ENCODE measurements at places on chromosomes 6 and 20. TPM values are rescaled to one million over a fixed set of nuclear protein-coding genes. Genes with fewer than 3 reads are reported as not detected.

The EPM2A gene
- 17.1 TPM for polyA plus RNA-seq

The PPP1R3D gene
- 2.3 TPM for polyA plus RNA-seq

The SIRPB1 gene
- 2.0 TPM for polyA plus RNA-seq

The SLC17A1 gene
- polyA plus RNA-seq: not detected

The UNC5CL gene
- 0.48 TPM for polyA plus RNA-seq

The MYH7B gene
- polyA plus RNA-seq: 0.84 TPM

- no peak for DNase-seq
- H3K4me1 ChIP-seq: no peaks in the 10 kb centered on the region
- H3K27me3 ChIP-seq: no peaks in the 10 kb centered on the region
- no peak overlapping the region for H3K4me3 ChIP-seq
- no peaks in the 10 kb centered on the region for H3K36me3 ChIP-seq
- no peak overlapping the region for H3K27ac ChIP-seq
Measured at GRCh38 chr6:52074155-52074554, 13.3 kb downstream of the PKHD1 start.

DNA sequence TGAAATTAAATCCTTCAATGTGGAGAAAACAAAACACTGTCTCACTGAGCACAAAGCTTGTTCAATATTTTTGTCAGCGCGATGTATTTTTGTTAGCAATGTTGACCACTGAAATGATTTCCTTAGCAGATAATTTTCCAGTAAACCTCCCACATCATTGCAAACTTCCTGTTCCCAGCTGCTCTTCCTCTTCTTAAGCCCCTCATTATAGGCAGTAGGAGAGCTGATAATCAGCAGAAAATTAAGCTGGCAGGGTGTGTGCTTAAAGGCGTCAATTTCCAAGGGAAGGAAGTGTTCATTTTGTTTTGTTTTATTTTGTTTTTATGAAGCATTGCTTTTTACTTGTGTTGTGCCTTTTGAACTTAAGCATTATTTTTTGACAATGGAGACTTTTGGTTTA is 29.1 kb upstream of the TMEM14A start:
- peaks cover 34% of the 10 kb centered on the region for H3K27me3 ChIP-seq
- H3K27ac ChIP-seq: no peak overlapping the region
- no peaks in the 10 kb centered on the region for H3K36me3 ChIP-seq
- no peak for DNase-seq
- H3K4me1 ChIP-seq: no peaks in the 10 kb centered on the region

- no peaks in the 10 kb centered on the region for H3K27me3 ChIP-seq
- H3K4me3 ChIP-seq: no peak overlapping the region
- H3K36me3 ChIP-seq: no peaks in the 10 kb centered on the region
- H3K27ac ChIP-seq: no peak overlapping the region
Measured at GRCh38 chr6:157706883-157707282, 116.2 kb upstream of the SNX9 start.

DNA sequence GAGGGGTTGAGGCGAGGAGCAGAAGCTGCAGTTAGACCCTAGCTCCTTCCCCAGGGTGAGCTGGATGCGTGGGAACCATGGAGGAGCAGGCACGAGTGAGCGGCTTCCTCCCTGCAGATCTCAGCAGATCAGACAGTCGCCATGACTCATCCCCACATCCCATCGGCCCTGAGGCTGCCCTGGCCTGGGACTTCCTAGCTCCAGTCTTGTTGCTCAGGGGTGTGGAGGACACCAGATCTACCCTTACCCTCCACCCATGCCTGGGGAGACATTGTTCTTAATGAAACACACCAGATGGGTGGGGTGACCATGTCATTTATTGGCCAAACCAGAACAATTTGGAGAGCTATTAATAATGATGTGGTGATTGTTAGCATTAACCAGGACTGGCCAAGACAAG is 36.3 kb upstream of the TGM2 start:
- H3K4me3 ChIP-seq: no peak overlapping the region
- DNase-seq: no peak
- H3K36me3 ChIP-seq: no peaks in the 10 kb centered on the region
- H3K27me3 ChIP-seq: peaks cover 20% of the 10 kb centered on the region
- H3K4me1 ChIP-seq: no peaks in the 10 kb centered on the region

- H3K27me3 ChIP-seq: peaks cover 14% of the 10 kb centered on the region
- H3K27ac ChIP-seq: no peak overlapping the region
- no peak overlapping the region for H3K4me3 ChIP-seq
- no peaks in the 10 kb centered on the region for H3K4me1 ChIP-seq
- DNase-seq: no peak
- H3K36me3 ChIP-seq: peaks cover 11% of the 10 kb centered on the region
Measured at GRCh38 chr20:47004179-47004578, 109.5 kb downstream of the EYA2 start.

DNA sequence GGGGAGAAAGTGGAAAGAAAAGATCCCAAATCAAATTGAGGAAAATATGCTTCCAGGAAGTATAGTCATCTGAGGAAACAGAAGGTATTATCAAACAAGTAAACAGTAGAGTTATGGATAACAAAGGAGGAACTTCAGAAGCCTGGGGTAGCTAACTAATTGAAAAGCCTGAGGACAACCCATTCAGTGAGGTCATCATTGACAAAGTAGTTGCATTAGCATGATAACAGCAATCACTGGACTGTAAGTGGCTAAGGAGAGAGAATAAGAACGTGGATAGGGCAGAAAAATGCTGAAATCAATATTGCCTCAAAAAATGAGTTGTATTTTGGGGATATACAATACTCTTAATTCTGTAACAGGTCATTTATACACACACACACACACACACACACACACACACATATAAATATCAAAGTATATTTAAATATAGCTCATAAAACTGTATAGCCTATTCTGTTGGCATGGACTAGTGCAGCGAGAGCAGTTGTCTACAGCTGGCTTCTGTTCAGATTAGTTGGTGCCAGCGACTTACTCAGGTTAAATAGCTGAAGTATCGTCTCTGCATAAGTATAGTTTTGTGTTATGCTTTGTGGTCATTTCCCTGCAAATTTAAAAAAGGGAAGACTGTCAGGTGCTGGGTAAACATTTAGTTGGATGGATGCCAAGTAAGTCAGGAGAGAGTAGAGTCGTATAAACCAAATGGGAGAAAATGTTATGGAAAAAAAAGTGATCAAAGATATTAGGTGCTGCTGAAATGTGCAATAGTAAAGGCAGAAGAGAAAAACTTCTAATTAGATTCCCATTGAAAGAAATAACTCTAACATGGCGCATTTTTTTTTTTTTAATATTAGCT is 33.8 kb upstream of the CTAGE9 start:
- no peak overlapping the region for H3K4me3 ChIP-seq
- no peak overlapping the region for H3K27ac ChIP-seq
- no peaks in the 10 kb centered on the region for H3K27me3 ChIP-seq
- no peak for DNase-seq

GRCh38 chr6:108559097-108559883 is 1.4 kb upstream of the FOXO3 start:
- peaks cover 29% of the 10 kb centered on the region for H3K4me1 ChIP-seq
- peaks cover 8% of the 10 kb centered on the region for H3K27me3 ChIP-seq
- peak overlapping the region; percentile 99 for H3K27ac ChIP-seq
- H3K4me3 ChIP-seq: peak overlapping the region; percentile 96

- DNase-seq: peak; percentile 55
- no peaks in the 10 kb centered on the region for H3K36me3 ChIP-seq
- peaks cover 11% of the 10 kb centered on the region for H3K27me3 ChIP-seq
- no peaks in the 10 kb centered on the region for H3K4me1 ChIP-seq
- no peak overlapping the region for H3K4me3 ChIP-seq
Measured at GRCh38 chr20:33299111-33299603, 16.1 kb downstream of the BPIFB1 start.

- H3K4me3 ChIP-seq: peak overlapping the region; percentile 54
- peaks cover 39% of the 10 kb centered on the region for H3K36me3 ChIP-seq
- no peak for DNase-seq
- peaks cover 25% of the 10 kb centered on the region for H3K4me1 ChIP-seq
Measured at GRCh38 chr6:111566222-111566734, 39.4 kb downstream of the TRAF3IP2 start.

- H3K27me3 ChIP-seq: peaks cover under 1% of the 10 kb centered on the region
- no peak overlapping the region for H3K27ac ChIP-seq
- H3K4me3 ChIP-seq: no peak overlapping the region
Measured at GRCh38 chr6:167469672-167470071, 144.8 kb downstream of the TTLL2 start.

DNA sequence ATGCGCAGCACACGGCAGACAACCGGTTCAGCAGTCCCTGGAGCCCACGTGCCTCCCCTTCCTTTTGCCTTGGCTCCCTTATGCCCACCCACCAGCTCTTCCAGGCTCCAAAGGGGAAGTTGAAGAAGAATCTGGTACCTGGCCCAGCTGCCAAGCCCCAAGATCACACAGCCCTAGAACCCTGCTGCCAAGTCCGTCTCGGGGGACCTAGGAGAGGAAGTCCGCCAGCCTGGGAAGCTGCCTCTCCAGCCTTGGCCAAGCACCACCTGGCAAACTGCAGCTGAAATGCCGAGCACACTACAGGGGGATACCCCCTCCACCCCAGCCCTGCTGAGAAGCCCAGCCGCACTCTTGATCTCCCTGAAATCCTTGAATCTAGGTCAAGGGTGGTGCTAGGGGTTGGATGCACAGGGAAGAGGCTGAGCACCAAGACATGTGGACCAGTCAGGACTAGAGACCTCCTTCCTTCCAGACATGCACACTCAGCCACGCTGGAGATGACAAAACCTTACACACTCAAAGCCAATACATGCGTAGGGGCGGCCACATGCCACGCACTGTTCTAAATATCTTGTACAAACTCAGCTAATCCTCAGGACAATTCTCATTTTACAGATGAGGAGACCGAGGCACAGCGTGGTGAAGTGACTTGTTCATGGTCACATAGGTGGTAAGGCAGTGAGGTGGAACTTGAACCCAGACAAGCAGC is 124.1 kb downstream of the PREX1 start:
- no peak overlapping the region for H3K27ac ChIP-seq
- H3K4me3 ChIP-seq: no peak overlapping the region
- H3K36me3 ChIP-seq: peaks cover 22% of the 10 kb centered on the region
- peaks cover 33% of the 10 kb centered on the region for H3K4me1 ChIP-seq
- no peaks in the 10 kb centered on the region for H3K27me3 ChIP-seq

DNA sequence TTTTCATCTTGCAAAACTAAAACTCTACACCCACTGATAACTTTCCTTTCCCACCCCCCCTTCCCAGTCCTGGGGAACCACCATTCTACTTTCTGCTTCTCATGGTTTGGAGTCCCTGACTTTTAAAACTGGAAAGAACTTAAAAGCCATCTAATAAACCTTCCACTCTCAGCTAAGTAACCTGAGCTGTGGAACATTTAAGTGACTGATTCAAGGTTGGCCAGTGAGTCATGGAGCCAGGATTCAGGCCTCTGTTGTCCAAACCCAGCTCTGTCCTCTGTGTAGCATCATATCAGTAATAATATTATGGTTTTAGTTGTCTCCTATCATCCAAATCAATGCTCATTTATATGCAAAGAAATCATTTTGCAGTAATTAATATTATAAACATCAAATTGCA is 176.0 kb upstream of the NT5E start:
- no peaks in the 10 kb centered on the region for H3K36me3 ChIP-seq
- H3K4me1 ChIP-seq: no peaks in the 10 kb centered on the region
- no peak for DNase-seq
- H3K27ac ChIP-seq: no peak overlapping the region
- H3K4me3 ChIP-seq: no peak overlapping the region

DNA sequence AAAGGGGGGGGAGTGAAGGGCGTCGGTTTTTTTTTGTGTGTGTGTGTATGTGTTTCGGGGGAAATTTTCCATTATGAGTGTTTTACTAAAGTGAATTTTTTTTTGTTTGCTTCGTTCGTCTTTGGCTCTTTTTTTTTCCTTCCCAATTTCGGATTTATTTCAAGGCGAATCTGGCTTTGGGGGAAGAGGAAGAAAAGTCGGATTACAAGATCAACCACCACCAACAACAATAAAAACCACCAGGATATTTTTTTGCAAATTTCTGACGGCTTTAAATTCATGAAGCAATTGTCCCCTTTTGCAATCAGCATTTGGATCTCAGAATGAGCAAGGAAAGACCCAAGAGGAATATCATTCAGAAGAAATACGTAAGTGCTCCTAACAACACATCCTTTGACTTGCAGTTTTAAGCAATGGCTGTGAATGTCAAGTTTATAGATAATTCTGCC is 372 bp downstream of the JARID2 start:
- peak overlapping the region; percentile 98 for H3K27ac ChIP-seq
- no peaks in the 10 kb centered on the region for H3K27me3 ChIP-seq
- peaks cover 33% of the 10 kb centered on the region for H3K4me1 ChIP-seq

DNA sequence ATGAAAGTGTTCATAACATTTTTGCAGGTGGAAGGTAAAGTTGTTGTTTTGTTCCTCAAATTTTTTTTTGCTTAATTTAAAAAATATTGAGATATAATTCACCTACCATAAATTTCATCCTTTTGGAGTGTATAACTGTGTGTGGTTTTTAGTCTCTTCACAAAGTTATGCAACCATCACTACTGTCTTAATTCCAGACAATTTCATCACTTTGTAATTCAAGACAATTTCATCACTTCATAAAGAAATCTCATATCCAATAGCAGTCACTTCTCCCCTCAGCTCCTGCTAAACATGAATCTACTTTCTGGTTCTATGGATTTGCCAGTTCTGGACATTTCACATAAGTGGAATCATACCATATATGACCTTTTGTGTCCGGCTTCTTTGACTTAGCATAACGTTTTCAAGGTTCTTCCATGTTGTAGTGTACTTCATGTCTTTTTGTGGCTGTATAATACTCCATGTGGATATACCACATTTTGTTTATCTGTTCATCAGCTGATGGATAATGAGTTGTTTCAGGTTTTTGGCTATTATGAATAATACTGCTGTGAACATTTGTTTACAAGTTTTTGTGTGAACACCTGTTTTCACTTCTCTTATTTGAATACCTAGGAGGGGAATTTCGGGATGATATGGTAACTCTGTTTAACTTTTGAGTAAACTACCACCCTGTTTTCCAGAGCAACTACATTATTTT is 18.8 kb downstream of the ZFAND3 start:
- no peak overlapping the region for H3K4me3 ChIP-seq
- no peak overlapping the region for H3K27ac ChIP-seq
- DNase-seq: no peak
- H3K27me3 ChIP-seq: no peaks in the 10 kb centered on the region

DNA sequence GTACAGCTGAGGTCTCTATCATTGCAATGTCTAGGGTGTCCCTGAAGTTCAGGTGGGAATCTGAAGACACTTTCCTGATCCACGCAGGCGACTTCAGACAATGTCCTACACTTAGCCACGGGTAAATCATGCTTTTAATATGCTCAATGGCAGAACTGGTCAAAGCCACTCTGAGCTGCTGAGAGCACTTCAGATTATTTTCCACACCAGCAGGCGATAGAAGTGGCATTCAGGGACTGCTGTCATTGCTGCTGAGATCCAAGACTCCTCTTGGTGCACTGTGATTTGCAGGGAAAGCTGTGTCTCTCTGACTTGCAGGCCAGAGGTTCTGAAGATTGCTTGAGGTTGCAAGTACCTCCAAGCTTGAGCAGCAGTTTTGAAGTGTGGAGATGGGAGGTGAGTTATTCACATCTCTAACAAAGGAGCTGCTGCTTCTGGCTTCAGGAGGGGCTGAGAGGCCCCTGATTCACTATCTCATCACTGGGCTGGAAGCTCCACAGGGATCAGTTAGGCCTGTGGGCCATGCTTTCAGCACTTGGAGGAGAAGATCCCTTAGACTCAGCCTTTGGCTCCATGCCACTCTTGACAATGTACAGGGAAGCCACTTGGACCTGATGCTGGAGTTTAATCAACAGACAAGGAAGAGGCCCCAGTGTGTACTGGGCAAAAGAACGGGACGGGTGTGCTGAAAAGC is 2.9 kb upstream of the SSTR4 start:
- H3K27me3 ChIP-seq: peaks cover 21% of the 10 kb centered on the region
- H3K27ac ChIP-seq: no peak overlapping the region
- no peaks in the 10 kb centered on the region for H3K36me3 ChIP-seq
- H3K4me1 ChIP-seq: no peaks in the 10 kb centered on the region
- H3K4me3 ChIP-seq: no peak overlapping the region
- DNase-seq: no peak

Data from naive B cell (primary cell).